ENCODE measurements at places on chromosomes 4 and X.
A peak's percentile ranks its signal among the peaks of the same experiment; 100 is the strongest.

GRCh38 chrX:47222751-47223350 lies 4.4 kb downstream of the CDK16 start:
- DNase-seq: no peak

DNA sequence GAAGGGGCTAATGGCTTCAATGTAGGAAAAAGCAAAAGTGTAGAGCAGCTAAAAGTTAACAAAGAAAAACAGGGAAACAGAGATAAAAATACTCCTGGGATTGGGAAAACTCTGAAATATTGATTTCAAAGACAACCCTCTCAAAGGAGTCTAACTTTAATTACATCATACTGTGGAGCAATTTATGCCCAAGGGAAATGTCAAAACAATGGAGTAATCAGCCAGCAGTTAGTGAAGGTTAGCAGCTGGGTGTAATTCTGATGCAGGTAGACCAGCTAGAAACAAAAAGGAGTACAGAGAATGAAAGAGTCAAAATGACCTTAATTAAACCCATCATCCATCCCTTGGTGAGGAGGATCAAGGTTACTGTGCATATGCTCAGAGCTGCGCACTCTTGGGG lies 169.0 kb downstream of the ADAM29 start:
- DNase-seq: no peak

- DNase-seq: no peak
These were observed 434.7 kb downstream of the GRIA2 start for GRCh38 chr4:157655096-157655809.

DNA sequence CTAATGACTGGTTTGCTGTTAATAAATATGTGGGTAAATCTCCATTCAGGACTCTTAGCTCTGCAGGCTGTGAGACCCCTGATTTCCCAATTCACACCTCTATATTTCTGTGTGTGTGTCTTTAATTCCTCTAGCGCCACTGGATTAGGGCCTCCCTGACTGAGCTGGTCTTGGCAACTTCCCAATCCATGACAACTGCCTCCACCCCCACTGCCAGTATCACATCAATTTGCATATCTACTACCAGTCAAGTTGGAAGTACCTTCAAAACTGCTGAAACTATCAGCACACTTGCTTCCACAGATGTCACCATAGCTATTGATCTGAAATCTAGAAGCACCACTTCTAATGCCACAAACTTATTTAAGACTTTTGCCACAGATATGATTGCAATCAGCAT lies 27.6 kb downstream of the OPRPN start:
- DNase-seq: no peak

GRCh38 chr4:11028334-11028733 lies 343.8 kb upstream of the CLNK start:
- DNase-seq: no peak

GRCh38 chr4:89249716-89250361 lies 57.8 kb downstream of the GPRIN3 start:
- no peak for DNase-seq

- DNase-seq: no peak
These were observed 270.6 kb downstream of the BANK1 start for GRCh38 chr4:102061133-102061532.

- DNase-seq: peak; percentile 7
These were observed 15.0 kb upstream of the ARSF start for GRCh38 chrX:3026074-3026815.

All from hematopoietic multipotent progenitor cell treated with erythropoietin and hydrocortisone succinate and interleukin-3 and kit ligand, for 6 days (in vitro differentiated cells).